Activated CD4-positive, alpha-beta T cell treated with anti-CD3 and anti-CD28 coated beads for 36 hours (primary cell): ENCODE measurements at places on chromosomes 7 and 10.

GRCh38 chr10:101032637-101033224 lies 1.7 kb downstream of the SFXN3 start:
- peak overlapping the region; percentile 80 for H3K4me3 ChIP-seq
- peak; percentile 76 for DNase-seq
- H3K4me1 ChIP-seq: peaks cover 22% of the 10 kb centered on the region

GRCh38 chr10:101020427-101021075 lies 10.4 kb downstream of the PDZD7 start:
- no peak overlapping the region for H3K27ac ChIP-seq
- H3K4me3 ChIP-seq: no peak overlapping the region
- no peaks in the 10 kb centered on the region for H3K36me3 ChIP-seq

DNA sequence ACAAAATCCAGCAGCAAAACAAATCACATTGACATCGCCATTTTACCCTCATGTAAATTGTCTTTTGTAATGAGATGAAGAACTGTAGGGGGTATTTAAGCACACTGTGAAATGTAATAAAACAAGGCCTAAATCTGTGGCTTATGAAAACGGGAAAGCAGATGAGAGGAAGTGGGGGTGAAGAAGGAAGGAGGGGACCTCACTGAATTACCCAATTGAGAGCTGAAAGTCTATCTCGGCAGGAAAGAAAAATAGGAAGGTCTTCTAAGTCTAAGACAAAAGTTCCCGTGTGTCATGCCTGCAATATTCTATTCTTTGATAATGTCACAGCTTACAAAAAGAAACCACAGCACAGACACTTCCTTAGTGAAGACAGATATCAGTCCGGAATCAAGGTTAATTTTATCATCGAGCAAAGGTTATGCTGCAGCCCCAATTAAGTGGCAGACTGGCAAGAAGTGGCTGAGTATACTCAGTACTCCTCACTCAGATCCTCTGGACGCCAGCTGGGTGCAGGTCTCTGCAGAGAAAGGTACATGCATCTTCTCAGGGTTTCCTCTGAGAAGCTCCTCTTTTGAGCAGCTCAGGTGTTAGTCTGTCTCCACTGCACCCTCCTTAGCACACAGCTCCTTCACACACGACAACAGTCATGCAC lies 239.7 kb downstream of the FANK1 start:
- no peaks in the 10 kb centered on the region for H3K36me3 ChIP-seq
- no peak overlapping the region for H3K27ac ChIP-seq
- no peak overlapping the region for H3K4me3 ChIP-seq
- peaks cover 5% of the 10 kb centered on the region for H3K4me1 ChIP-seq

DNA sequence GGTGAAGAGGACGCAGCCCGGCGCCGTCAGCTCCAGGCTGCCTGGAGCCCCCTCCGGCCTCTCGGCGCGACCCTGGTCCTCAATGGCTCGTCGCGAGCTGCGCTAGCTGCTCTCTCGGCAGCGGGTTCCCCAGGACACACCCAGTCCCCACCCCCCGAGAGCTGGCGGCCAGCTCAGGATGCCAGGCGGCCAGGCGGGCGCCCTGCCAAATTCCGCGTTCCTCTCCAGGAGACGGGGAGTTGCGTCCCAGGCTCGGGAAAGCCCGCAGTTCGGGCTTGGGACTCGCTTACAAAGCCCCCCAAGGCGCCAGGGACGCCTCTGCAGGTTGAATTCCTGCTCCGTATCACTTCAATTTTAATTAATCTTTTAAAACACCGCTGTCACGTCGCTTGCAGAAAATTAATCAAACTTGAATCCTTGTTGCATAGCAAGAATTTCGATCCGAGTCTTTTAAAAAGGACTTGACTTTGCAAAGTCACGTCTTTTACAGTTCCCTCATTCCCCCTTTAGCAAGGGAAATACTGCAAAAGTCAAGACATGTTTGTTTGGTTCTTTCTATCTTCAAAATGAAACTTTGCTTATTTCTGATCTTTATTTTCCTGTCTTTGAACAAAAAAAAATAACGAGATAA lies 28.2 kb downstream of the SKIDA1 start:
- H3K4me3 ChIP-seq: peak overlapping the region; percentile 76
- H3K36me3 ChIP-seq: no peaks in the 10 kb centered on the region
- no peak overlapping the region for H3K27ac ChIP-seq
- DNase-seq: peak; percentile 62

GRCh38 chr7:97128736-97129135 lies 11.2 kb downstream of the SDHAF3 start:
- DNase-seq: no peak
- H3K4me3 ChIP-seq: no peak overlapping the region
- H3K27ac ChIP-seq: no peak overlapping the region
- H3K27me3 ChIP-seq: no peaks in the 10 kb centered on the region

DNA sequence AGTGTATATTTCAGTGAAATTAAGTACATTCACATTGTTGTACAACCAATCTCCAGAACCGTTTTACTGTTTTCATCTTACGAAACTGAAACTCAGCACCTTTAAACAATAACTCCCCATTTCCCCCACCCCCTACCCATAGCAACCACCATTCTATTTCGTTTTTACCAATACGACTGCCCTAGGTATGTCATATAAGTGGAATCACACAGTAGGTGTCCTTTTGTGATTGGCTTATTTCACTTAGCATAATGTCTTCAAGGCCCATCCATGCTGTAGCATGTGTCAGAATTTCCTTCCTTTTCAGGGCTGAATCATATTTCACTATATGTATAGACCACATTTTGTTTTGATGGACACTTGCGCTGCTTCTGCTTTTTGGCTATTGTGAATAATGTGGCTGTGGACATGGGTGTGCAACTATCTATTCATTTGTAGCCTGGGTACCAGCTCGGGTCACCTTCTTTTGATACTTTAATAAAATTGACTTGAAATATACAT lies 34.3 kb upstream of the DLG5 start:
- H3K36me3 ChIP-seq: no peaks in the 10 kb centered on the region
- H3K4me1 ChIP-seq: peaks cover 7% of the 10 kb centered on the region
- no peak overlapping the region for H3K4me3 ChIP-seq
- no peak overlapping the region for H3K27ac ChIP-seq

DNA sequence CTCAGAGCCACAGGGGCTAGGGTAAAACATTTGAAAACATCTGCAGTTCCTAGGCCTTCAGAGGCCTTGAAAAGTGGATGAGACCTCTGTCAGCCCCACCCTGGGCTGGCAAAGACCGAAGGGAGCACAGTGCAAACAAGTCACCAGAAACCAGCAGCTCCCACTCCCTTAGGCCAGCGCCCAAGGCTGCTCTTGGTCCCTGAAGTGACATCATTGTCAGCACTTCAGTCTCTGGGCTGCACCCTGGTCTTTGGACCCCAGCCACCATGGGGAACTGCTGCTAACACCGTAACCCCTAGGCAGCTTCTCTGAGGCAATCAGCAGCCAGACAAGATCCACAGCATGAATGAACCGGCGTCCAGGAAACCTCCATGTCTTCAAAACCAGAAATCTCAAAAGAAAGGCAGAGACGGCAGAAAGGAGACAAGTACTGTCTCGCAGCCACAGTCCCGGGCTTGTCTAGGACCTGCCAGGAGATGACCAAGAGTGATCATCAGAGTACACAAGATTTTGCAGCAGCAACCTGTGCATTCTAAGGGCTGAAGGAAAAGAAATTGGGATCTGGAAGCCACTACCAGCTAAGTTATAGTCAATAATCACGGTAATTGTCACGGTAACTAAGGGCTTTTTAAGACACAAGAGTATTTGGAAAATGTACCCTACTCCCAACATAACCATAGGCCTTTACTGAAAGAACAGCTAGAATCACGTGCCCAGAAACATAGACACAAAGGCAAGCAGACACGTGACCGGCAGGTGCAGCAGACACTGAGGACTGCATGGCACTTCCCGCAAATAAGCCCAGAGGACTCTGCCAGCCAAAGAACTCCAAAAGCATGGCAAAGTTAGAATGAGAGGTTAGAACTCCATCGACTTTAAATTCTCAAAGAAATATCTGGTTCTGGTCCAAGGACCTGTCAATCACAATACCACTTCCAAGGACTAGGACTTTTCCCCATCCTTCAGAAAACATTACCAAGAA lies 23.3 kb downstream of the CPXM2 start:
- H3K27me3 ChIP-seq: peaks cover 11% of the 10 kb centered on the region
- no peaks in the 10 kb centered on the region for H3K4me1 ChIP-seq
- no peaks in the 10 kb centered on the region for H3K36me3 ChIP-seq

- no peaks in the 10 kb centered on the region for H3K36me3 ChIP-seq
- no peak overlapping the region for H3K4me3 ChIP-seq
- no peak for DNase-seq
- no peak overlapping the region for H3K27ac ChIP-seq
These were observed 83.0 kb upstream of the PHYHIPL start for GRCh38 chr10:59093461-59093860.

GRCh38 chr7:36300696-36301350 lies 88.8 kb upstream of the ANLN start:
- no peak for DNase-seq
- no peak overlapping the region for H3K27ac ChIP-seq
- H3K4me1 ChIP-seq: no peaks in the 10 kb centered on the region
- no peak overlapping the region for H3K4me3 ChIP-seq

DNA sequence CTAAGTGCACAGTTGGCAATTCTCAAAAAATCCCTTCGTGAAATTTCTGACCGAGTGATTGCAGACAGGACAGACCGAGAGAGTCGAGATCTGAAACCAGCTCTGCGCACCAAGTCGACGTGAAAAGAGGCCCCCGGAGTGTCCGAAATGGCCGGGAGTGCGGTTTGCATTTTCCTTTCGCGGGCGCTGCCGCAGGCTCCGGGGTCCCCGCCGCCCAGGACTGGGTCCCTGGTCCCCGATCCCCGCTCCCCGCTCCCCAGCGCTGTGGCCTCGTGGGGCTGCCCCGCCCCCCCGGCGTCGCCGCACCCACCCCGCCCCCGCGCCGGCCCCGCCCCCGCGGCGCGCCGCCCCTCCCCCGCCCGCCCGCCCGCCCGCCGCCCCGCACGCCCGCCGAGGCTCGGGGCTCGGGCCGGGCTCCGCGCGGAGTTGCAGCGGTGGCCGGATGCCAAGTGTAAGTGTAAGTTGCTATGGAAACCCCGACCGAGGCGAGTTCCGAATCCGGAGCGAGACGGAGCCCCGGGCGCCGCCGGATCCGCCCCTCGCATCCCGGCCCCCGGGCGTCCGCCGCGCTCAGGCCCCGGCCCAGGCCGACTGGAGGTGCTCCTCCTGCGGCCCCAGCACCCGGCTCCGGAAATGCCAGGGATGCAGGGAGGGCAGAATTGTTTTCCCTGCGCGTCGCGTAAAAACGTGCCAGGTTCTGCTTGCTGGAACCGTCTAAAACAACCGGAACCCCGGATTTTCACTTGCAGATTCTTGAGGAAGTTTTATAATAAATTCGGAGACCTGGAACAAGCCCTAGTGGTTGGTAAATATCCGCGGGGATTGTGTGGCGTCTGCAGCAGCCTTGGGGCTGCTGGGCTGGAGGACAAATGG lies 4.6 kb downstream of the BMI1 start:
- H3K27ac ChIP-seq: peak overlapping the region; percentile 64
- H3K4me1 ChIP-seq: peaks cover 35% of the 10 kb centered on the region
- H3K36me3 ChIP-seq: peaks cover 24% of the 10 kb centered on the region

- H3K4me3 ChIP-seq: no peak overlapping the region
- no peaks in the 10 kb centered on the region for H3K4me1 ChIP-seq
- peaks cover 1% of the 10 kb centered on the region for H3K27me3 ChIP-seq
These were observed 2.0 kb upstream of the SFTPA1 start for GRCh38 chr10:79608505-79609375.

DNA sequence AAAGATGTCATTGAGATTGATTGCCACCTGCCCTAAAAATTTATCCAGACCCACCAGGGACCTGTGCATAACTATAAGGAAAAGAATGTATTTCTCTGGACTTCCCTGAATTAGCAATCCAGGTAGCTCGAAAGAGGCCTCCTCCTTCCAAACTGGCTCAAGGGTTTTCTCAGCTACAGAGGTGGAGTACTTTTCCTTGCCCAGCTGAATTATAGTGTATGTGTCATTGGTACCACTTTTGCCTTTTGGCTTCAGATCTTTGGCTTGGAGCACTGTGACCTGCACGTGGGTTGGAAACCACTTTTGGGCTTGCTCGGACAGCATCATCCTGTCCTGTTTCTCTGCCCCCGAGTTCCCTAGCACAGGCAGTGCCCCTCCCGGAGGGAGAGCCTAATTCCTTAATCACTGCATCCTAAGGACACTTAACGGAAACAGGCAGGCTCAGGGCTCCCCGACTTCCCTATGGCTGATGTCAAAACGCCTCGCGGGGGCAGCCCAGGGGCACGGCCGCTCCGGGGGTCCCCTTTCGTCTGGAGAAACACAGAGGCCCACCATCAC lies 825 bp downstream of the RAB11FIP2 start:
- H3K36me3 ChIP-seq: no peaks in the 10 kb centered on the region
- peak overlapping the region; percentile 84 for H3K4me3 ChIP-seq
- no peaks in the 10 kb centered on the region for H3K27me3 ChIP-seq
- peaks cover 28% of the 10 kb centered on the region for H3K4me1 ChIP-seq
- peak; percentile 44 for DNase-seq

GRCh38 chr10:74024600-74024999 lies 26.7 kb downstream of the VCL start:
- no peak overlapping the region for H3K4me3 ChIP-seq
- no peak for DNase-seq
- H3K36me3 ChIP-seq: peaks cover 3% of the 10 kb centered on the region

GRCh38 chr10:114024876-114025610 lies 18.6 kb upstream of the ADRB1 start:
- peak overlapping the region; percentile 6 for H3K27ac ChIP-seq
- H3K27me3 ChIP-seq: peaks cover 13% of the 10 kb centered on the region
- DNase-seq: peak; percentile 6
- no peak overlapping the region for H3K4me3 ChIP-seq

GRCh38 chr7:136803028-136803427 lies 65.4 kb upstream of the CHRM2 start:
- no peaks in the 10 kb centered on the region for H3K4me1 ChIP-seq
- no peak for DNase-seq
- H3K36me3 ChIP-seq: no peaks in the 10 kb centered on the region
- no peak overlapping the region for H3K27ac ChIP-seq
- no peak overlapping the region for H3K4me3 ChIP-seq

GRCh38 chr7:142371586-142372377 lies 113.9 kb upstream of the PRSS58 start:
- peaks cover 4% of the 10 kb centered on the region for H3K4me1 ChIP-seq
- DNase-seq: no peak
- H3K27ac ChIP-seq: no peak overlapping the region
- peaks cover 3% of the 10 kb centered on the region for H3K36me3 ChIP-seq
- no peak overlapping the region for H3K4me3 ChIP-seq
- H3K27me3 ChIP-seq: peaks cover 6% of the 10 kb centered on the region

DNA sequence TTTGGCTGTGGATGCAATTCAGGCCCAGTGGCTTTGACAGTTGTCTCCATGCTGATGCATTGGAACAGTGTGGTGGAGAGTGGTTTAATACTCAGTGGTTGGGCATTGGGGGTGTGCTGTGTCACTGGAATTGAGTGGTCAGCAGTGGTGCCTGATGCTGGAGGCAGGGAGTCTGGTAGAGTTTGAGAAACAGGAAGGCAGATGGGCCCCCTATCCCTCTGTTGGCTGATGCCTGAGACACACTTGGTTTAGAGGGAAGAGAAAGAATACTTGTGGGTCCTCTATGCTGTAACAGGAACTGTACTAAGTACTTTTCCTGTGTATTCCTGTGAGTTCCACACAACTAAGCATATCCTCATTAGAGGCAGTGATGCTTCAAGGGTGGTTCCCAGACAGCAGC lies 55.4 kb downstream of the EEPD1 start:
- no peak overlapping the region for H3K4me3 ChIP-seq
- no peak overlapping the region for H3K27ac ChIP-seq
- H3K27me3 ChIP-seq: no peaks in the 10 kb centered on the region
- H3K36me3 ChIP-seq: no peaks in the 10 kb centered on the region
- peaks cover 39% of the 10 kb centered on the region for H3K4me1 ChIP-seq
